ENCODE measurements at places on chromosomes 5 and 9.

GRCh38 chr9:131668057-131668438 is 71.8 kb downstream of the RAPGEF1 start:
- DNase-seq = no peak

- DNase-seq = no peak
Observed at GRCh38 chr9:137170486-137171148, 766 bp upstream of the LRRC26 start.

DNA sequence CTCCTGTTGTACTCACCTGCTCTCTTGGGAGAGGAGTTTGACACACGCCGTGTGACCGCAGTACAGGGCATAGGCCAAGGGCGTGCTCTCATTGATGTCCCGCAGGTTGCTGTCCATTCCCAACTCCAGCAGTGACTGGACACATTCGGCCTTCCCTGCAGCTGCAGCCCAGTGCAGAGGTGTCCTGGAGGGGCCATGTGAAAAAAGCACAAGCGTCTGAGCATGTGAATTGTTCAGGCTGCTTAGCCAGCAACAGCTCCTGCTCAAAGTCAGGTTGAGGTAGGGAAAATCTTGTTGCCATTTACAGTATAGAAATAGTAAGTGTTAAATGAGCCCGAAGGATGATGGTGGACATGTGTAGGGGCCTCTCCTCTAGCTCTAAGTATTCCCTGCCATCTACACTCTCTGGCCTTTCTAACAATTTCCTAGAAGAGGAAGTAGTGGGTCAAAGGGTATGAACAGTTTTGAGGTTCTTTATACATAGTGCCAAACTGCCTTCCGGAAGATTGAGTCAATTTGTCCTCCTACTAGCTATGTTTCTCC is 116.5 kb downstream of the ANKRD55 start:
- peak; percentile 83 for DNase-seq

- DNase-seq = no peak
Observed at GRCh38 chr5:152901754-152902153, 496.7 kb upstream of the NMUR2 start.

DNA sequence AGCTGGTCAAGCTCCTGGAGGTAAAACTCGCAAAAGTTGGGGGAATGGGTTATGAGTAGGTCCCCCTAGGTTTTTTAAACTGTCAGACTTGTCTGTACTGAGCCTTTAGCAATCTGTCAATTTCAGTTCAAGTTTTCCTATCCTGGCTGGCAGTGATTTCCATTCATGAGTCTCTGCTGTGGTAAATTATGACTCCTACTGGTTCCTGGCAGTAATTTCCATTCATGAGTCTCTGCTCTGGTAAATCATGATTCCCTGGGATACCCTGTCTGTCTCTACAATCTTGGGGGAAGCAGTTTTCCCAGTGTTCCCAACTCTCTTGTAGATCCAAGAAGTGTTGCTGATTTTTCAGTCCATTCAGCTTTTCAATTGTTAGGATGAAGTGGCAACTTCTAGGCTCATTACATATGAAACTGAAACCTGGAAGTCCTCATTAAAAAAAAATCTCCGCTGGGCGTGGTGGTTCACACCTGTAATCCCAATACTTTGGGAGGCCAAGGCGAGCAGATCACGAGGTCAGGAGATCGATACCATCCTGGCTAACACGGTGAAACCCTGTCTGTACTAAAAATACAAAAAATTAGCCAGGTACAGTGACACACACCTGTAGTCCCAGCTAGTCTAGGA is 91.3 kb upstream of the GPBP1 start:
- DNase-seq = peak; percentile 19

DNA sequence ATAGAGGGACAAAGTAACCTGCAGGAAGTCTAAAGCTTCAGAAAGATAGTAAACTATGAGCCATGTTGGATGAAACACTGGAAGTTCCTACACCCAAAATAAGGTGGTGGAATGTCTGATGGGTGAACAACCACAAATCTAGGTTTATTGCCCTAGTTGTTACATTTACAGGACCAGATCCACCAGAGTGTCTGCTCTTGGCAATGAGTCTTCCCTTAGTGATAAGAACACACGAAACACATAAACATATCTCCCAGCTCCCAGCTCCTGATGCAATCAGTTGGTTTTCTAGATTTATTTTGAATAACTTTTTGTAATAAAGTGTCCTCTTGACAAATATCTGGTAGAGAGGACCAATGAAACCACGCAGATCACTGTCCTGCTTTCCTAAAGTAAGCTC is 329.7 kb upstream of the WWC1 start:
- DNase-seq = no peak

- DNase-seq = no peak
Observed at GRCh38 chr5:35668319-35668718, 50.7 kb downstream of the SPEF2 start.

DNA sequence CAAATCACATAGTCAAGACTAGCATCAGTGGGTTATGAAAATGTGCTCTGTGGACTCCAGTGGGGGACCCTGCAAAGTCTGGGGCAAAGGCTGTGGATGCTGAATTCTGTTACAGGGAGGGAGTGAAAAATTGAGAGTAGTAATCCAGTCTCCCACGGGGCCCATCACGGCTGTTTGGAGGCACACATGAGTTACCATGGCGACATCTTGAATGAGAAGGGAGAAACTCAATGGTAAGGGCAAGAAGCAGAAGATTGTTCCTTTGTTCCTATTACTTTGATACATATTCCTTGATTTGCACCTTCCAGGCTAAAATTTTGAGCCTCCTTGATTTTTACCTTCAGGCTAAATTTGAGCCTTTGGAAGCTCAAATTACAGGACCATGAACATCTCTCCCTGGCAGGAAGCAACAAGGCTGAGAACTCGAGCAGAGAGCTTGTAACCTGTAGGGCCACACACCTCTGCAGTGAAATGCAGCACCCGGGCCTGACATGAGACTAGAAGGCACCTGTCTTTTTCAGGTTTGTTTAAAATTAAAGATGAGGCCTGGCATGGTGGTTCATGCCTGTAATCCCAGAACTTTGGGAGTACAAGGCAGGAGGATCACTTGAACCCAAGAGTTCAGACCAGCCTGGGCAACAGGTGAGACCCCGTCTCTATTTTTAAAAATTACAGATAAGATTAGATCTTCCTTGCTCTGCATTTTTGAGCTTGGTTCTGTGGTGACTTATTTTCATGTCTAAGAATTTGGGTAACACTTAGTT is 31.0 kb upstream of the ZFR start:
- no peak for DNase-seq

DNA sequence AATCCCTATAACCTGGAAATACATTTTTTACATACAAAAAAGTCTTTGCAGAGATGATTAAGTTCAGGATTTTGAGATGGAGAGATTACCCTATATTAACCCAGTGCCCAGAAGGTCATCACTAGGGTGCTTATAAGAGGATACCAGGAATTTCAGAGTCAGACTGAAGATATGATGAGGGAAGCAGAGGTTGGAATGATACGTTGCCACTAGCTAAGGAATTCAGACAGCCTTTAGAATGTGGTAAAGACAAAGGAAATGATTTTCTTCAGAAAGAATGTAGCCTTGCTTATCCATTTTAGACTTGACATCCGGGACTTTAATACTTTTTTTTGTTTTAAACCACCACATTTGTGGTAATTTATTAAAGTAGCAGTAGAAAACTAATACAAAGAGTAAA is 2176.8 kb upstream of the C9orf72 start:
- no peak for DNase-seq

- DNase-seq = no peak
Observed at GRCh38 chr5:179271821-179272325, 73.4 kb downstream of the ADAMTS2 start.

DNA sequence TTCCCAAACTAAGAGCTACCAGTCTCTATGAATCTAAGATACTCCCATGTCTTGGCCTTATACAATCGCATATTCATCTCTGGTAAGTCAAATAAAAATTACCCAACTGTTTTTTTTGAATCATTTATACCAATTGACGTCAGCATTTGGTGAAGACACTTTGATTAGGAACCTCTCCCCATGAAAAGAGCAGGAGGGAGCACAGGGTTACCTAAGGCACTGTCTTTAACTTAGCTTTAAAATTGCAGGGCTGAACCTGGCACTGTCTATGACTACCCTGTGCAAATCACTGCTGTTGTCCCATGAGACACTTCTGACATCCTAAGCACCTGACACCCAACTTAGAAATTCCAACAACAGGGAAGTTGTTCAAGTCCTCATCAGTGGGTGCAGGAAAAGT is 586.4 kb downstream of the MAT2B start:
- no peak for DNase-seq

DNA sequence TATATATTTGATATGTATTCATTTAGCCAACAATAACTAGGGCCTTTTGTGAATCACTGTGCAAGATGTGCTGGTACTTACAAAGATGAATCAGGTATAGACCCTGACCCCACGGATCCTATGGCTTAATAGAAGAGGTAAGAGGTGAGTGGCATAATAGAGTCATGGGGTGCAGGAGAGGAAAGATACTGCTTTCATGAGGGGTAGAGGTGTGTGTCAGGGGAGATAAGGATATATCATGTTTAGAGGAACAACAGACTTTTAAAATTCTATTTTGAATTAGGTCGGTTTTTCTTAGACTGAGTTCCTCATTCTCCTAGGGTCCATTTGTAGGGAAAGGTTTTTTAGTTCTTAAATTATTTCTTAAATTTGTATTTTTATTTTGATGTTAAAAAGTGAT is 27.8 kb downstream of the ZCCHC7 start:
- no peak for DNase-seq

DNA sequence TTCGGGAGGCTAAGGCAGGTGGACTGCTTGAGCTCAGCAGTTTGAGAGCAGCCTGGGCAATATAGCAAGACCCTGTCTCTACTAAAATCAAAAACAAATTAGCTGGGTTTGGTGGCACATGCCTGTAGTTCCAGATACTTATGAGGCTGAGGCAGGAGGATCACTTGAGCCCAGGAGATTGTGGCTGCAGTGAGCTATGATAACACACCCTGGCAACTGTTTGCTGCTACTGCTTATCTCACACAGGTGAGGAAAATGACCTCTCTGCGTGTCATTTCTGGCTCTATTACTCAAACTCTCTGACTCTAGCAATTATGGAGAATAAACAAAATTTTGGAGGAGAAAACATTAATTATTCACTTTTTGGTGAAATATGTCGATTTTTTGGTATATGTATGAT is 45.3 kb upstream of the TMC1 start:
- no peak for DNase-seq

DNA sequence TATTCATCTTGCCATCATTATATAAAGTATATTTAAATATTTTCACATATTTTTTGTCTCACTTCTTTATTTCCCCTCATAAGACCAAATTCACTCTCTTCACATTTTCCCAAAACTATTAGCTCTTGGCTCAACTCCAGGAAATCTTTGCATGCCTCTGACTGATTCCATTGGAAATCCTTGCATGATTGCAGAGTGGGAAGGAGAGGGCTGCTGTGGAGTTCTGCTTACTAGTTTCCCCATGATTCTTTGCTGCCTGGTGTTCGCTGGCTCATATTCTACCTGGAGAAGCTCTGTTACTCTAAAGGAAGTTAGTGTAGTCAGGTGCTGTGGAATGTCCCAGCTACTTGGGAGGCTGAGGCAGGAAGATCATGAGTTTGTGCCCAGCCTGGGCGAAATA is 41.9 kb downstream of the LIX1 start:
- no peak for DNase-seq

GRCh38 chr5:107285772-107286171 is 385.0 kb downstream of the EFNA5 start:
- DNase-seq = no peak

DNA sequence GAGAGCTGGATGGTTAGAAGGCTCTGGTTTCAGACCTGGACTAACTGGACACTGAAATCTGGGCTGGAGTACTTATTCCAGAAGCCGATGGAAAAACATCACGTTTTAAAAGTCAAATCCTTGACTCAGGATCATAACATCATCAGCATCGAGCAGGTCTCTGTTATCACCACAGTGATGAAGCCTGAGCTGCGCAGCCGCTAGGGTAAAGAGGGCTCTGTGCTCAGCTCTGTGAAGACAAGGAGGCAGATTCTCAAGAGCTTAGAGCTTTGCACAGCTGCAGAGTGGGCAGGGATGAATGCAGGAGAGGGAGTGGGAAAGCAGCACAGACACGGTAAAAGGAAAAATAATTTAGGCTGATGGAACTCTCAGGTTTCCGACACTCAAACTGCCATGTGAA is 208.8 kb upstream of the TAS2R1 start:
- DNase-seq = no peak

DNA sequence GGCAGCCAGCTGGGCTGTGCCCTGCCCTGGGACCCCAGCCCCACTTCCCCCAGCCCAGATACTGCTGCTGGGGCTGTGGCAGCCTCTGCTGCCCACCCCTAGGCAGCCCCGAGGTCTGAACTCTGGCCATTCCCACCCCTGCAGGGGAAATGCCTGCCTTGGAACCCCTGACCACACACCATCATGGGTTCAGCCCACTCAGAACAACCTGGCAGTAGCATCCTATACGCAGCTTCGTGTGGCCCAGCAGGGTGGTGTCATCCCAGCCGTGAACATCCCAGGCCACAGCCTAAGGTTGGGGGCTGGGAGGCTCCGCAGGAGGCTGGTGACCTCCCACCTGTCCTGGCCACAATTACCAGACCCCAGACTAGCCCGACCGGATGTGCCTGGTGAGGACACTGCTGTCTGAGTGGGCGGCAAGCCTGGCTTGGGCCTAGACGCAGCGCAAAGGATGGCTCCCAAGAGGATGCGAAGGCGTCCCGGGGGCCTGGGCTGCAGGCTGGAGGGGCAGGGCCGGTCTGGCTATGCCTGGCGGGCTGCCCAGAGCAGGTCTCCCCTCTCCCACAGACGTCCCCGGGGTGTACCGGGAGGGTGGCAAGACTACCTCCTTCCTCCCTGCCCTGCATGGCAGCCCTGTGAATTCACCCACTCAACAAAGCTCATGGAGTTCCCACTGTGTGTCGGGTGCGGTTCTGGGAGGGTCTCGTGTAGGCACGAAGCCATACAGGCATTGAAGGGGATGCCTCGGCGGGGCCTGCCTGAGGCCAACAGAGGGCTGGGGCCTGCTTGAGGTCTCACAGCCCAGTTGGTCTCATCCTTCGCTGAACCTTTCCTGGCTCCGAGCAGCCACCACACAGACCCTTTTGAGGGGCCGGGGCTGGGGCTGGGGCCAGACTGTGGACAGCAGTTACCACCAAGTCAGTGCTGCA is 1.5 kb upstream of the SLC34A3 start:
- DNase-seq = no peak

DNA sequence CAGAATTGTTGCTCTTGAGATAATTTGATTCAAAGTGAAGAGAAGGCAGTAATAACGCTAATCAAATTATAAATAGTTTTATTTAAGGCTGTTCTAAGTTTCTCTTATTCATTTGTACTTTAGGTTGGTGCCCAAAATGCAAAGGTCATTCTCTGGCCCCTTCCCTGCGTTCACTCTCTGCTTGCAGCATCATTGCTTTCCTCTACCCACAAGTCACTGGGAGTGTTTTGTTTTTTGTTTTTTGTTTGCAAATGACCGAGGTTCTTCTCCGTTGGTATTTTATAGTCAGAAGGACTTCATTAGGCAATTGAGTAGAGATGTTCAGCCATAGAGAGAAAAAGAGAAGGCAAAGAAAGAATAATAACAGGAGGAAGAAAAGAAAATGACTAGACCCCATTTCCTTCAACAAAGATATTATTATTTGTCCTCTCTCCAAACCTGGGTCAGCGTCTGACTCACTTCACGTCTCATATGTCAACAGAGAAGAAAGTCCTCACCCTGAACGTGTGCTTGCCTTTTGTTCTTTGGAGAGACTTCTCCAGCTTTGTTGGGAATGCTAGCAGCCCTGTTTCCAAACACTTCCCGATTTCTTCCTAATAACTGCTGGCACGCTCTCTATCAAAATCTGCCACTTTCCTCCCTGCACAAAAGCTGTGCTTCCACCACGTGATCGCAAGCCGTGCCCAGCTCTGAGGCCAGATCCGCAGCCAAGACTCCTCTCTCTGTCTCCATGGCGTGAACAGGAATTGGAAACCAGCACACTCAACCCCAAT is 119.8 kb downstream of the EBF1 start:
- DNase-seq = no peak
